T-helper 2 cell (primary cell): ENCODE measurements at places on chromosomes 1 and 21.
A peak's percentile ranks its signal among the peaks of the same experiment; 100 is the strongest.

DNA sequence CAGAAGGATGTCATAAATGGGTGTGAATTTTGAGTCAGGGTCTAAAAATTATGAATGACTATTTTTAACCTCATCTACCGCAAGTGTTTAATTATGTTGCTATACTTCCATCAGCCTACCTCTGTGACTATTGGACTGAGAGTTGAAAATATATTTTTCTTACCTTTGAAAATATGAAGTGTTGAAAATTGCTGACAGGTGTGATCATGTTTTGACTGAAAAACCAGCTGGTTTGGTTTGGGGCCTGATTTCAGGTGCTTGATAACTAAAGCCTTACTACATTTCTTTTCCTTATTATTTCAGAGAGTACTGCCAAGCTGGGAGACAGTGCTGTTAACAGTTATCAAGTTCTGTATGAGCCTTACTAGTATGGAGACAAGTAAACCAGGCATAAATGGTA lies 107.2 kb upstream of the DUSP10 start:
- no peak for DNase-seq

GRCh38 chr1:205045146-205045545 lies 2.1 kb downstream of the CNTN2 start:
- DNase-seq, result no peak

- peak; percentile 87 for DNase-seq
Measured at GRCh38 chr1:108691942-108692723, at the start of gene PRPF38B. Gene PRPF38B, plus strand, starts transcription at chr1:108692310. Its CDS starts 282 bp downstream, at chr1:108692592.

GRCh38 chr1:209486861-209487593 lies 96.5 kb upstream of the CAMK1G start:
- DNase-seq, result no peak

- DNase-seq, result no peak
Measured at GRCh38 chr21:14523234-14523633, 22.9 kb downstream of the SAMSN1 start.

GRCh38 chr1:15626269-15626950 lies 9.2 kb downstream of the DDI2 start:
- DNase-seq, result no peak

DNA sequence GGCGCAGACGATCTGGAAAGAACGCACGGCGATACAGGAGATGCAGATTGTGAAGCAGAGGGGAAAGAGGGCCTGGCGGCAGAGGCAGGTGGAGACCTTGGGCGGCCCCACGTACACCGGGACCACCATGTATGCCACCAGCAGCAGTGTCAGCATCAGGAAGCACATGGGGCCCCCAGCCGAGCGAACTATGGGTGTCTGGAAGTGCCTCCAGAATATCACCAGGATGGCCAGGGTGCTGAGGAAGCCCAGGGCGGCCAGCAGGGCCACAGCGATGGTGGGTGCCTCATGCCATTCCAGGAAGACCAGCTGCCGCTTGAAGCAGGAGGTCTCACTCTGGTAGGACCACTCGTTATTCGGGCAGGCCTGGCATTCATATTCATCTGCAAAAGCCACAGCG lies 19.3 kb downstream of the TAS1R2 start:
- DNase-seq, result no peak

DNA sequence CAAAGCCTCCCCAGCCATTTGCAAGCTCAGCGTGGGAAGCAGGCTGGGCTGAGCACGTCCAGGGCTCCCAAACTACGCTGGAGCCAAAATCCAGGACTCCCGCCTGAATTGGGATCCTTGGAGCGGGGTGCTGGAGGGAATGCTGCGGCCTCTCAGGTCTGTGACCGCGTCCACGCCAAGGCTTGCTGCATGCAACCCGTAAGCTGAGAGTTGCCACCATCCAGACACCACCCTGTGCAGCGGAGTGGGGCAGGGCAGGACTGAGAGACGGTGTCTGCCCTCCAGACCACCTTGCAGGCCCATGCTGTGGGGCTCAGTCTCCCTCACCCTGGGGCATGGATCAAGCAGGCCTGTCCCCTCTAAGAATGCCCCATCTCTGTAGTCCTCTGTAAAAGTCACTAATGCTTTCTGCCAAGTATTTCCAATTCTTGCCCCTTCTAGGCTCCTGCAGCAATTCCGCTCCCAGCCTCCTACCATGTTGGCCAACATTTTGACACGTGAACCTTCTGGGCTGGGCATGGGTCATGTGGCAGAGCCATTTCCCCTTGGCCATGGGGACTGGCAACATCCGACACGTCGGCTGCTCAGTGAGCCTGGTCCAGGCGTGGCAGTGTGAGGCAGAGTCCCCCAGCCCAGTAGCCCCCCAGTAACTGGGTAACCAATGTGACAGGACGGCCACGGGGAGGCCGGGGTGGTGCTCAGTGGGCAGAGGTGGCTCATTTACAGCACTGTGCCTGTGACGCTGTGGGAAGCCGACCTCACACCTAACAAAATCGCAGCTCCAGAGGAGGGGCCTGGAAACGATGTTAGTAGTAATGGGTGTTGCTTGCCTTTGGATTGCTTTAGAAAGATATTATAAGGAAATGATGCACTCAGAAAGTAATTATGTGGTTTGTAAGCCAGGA lies 57.9 kb upstream of the PDE9A start:
- DNase-seq, result no peak

- DNase-seq, result no peak
Measured at GRCh38 chr1:44040418-44040817, 9.2 kb upstream of the SLC6A9 start.

- DNase-seq, result no peak
Measured at GRCh38 chr1:57963581-57963980, 539.7 kb upstream of the DAB1 start.

GRCh38 chr1:114076308-114076707 lies 77.4 kb downstream of the SYT6 start:
- no peak for DNase-seq

- peak; percentile 14 for DNase-seq
Measured at GRCh38 chr1:29245876-29246275, 9.6 kb downstream of the PTPRU start.

- DNase-seq, result no peak
Measured at GRCh38 chr21:14454016-14455009, 71.4 kb upstream of the HSPA13 start.

- no peak for DNase-seq
Measured at GRCh38 chr1:227120826-227121225, 180.7 kb downstream of the COQ8A start.

DNA sequence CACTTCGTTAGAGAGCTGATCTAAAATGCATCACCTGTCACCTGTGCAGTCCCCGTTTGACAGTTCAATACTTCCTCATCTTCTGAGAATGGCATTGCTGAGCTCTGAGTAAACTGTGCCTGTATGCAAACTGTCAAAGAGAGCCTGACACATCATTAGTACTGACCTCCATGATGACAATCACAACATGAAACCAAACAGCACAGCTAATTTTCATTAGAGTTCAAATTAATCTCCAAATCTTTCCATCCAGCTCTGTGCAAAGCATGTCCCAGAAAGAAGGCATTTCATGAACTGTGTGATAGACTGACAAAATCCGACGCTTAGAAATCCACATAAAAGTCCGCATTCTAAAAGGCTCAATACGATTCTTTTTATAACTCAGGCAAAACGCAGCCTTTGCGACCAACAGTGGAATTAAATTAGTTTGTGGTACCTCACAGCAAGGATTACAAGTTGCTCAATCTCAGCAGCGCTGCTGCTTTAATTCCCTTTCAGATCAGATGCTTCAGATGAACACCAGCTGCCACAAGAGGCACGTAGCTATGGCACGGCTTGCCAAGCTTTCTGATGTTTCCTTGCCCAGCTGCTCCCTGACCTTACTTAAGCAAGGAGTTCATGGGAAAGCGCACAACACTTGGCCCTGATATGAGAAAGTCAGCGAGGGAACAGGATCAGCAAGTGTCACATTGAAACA lies 765.5 kb upstream of the PRMT6 start:
- DNase-seq, result no peak

- DNase-seq, result no peak
Measured at GRCh38 chr1:76763738-76764137, 103.5 kb upstream of the ST6GALNAC5 start.
